Astrocyte (in vitro differentiated cells and primary cell): ENCODE measurements at places on chromosomes 4 and X. TPM values are rescaled to one million over a fixed set of nuclear protein-coding genes. Genes with fewer than 3 reads are reported as not detected.

DNA sequence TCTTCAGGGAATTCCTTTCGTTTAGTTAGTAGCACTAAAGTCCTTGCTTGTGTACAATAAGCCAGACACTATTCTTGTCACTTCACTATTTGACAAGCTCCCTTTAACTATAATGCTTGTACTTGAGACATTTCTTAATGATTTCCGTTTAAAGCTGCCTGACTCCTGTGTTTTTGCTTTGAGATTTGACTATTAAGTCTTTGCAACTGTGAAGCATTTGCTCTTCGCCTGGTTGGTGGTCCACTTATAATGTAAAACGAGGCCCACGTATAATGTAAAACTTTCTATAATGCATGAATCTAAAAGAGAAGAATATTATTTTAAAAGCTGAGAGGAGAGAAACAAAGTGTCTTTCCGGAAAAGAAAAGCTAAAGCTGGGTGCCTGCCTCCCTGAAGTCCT is 204.1 kb upstream of the FAM47C start:
- H3K4me3 ChIP-seq: no peak overlapping the region
- no peak overlapping the region for H3K27ac ChIP-seq
- no peaks in the 10 kb centered on the region for H3K27me3 ChIP-seq
- H3K36me3 ChIP-seq: no peaks in the 10 kb centered on the region

- no peak overlapping the region for H3K27ac ChIP-seq
- no peak overlapping the region for H3K4me3 ChIP-seq
- H3K27me3 ChIP-seq: no peaks in the 10 kb centered on the region
- H3K4me1 ChIP-seq: peaks cover 3% of the 10 kb centered on the region
These were observed 26.3 kb downstream of the TBCK start for GRCh38 chr4:106289737-106290136.

- no peaks in the 10 kb centered on the region for H3K4me1 ChIP-seq
- no peak for DNase-seq
- H3K4me3 ChIP-seq: no peak overlapping the region
- H3K27ac ChIP-seq: no peak overlapping the region
These were observed 17.9 kb upstream of the NSUN7 start for GRCh38 chr4:40731792-40732245.

DNA sequence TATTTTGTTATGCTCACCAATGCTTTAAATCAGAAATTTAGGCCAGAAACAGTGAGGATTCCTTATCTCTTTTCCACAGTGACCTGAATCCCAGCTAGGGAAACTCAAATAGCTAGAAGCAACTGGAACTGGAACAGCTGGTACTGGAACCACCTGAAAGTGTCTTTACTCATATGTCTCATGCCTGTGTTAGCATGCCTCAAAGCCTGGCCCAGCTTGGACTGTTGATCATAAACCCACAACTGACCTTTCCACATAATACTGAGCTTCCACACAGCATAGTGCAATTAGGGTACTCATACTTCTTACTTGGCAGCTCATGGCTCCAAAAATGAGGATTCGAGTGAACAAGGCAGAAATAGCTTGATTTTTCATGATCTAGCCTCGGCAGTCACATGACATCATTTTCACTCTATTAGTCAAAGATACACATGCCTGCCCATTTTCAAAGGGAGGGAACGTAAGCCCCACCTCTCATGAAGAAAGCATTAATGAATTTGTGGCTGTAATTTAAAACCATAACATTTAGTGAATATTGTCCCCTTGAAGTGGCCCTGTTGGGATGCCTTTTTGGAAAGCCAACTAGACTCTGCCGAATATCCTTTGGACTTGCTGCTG is 80.8 kb upstream of the ACSL1 start:
- no peaks in the 10 kb centered on the region for H3K4me1 ChIP-seq
- no peak overlapping the region for H3K27ac ChIP-seq
- no peaks in the 10 kb centered on the region for H3K36me3 ChIP-seq
- H3K4me3 ChIP-seq: no peak overlapping the region
- DNase-seq: no peak

DNA sequence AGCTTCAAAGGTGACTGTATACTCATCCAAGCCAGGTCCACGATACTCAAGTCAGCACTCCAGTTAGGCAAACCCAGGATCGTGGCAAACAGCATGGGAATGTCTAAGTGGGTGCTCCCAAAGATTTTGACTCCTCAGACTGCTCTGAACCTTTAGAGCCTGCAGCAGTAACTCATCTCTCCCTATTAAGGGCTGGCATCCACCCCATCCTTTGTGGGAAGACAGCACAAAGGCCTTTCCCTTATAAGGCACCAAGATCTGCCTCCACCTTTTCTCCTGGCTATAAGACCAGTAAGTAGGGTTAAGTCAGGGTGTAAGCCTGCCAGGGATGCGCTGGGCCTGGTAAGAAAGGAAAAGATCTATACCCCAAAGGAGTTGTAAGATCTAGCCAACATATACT is 23.6 kb upstream of the SLC25A43 start:
- H3K4me1 ChIP-seq: peaks cover 5% of the 10 kb centered on the region
- H3K27me3 ChIP-seq: no peaks in the 10 kb centered on the region
- H3K27ac ChIP-seq: no peak overlapping the region
- no peak overlapping the region for H3K4me3 ChIP-seq

DNA sequence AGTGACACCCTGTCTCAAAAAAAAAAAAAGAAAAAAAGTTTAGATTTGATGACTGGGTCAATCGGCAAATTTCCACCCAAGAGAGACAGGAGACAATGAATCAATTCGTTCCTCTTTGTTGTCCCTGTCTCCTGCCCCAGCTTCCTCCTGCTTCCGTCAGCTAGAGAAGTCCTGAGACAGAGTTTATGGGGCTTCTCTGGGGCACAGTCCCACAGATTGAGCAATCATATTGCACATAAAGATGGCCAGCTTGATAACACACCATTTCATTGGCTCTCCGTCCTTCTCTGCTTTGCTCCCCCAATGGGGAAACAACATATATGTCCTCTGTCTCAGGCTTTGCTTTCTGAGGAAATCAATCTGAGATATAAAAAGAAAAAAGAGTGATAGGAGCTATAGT is 78.4 kb upstream of the FUNDC1 start:
- H3K27me3 ChIP-seq: no peaks in the 10 kb centered on the region
- DNase-seq: no peak
- no peaks in the 10 kb centered on the region for H3K4me1 ChIP-seq
- H3K36me3 ChIP-seq: no peaks in the 10 kb centered on the region
- no peak overlapping the region for H3K4me3 ChIP-seq

DNA sequence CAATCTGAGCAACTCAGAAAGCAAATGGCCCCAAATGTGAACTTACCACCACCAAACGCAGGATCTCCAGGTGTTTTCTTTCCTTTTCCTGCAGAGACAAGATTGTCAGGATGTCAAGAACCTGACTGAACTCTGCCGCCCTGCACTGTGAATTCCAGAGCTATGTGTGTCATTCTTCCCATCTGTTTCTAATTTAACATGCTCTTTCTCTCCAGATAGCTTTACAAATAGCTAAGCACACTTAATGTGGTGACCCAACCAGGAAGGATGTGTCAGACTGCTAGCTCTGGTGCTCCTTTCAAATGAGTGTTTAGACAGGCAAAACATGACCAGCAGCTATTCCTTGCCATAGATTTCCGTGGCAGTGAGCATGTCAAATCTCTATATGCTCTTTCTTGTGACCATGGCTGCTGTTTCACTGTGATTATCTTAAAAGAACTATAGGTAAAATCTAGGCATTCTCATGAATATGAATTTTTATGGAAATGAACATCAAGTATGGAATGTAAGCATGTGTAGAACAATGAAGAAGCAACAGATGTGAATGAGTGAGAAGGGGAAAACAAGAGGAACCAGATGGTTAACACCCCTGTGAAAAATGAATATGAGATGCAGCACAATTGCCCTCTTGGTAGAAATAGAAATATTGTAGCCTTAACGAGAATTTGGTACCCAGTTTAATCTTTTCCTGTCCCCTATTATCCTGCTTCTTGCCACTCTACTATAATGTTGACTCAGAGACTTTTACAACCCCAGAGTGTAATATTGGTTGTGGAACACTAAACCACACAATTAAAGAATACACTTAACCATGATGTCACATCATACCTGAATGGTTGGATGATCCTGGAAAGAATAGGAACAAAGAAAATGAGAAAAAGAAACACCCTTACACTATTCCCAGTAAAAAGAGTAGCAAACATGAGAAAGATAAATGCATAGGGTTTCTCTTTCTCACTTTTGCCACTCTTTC is 247.8 kb upstream of the DKK2 start:
- peak overlapping the region; percentile 25 for H3K4me3 ChIP-seq
- peaks cover 22% of the 10 kb centered on the region for H3K4me1 ChIP-seq
- peak; percentile 97 for DNase-seq
- no peaks in the 10 kb centered on the region for H3K36me3 ChIP-seq
- H3K27me3 ChIP-seq: no peaks in the 10 kb centered on the region
- H3K27ac ChIP-seq: peak overlapping the region; percentile 67

GRCh38 chr4:110869114-110869513 is 246.2 kb upstream of the PITX2 start:
- peak overlapping the region; percentile 41 for H3K27ac ChIP-seq
- H3K4me3 ChIP-seq: no peak overlapping the region
- H3K4me1 ChIP-seq: peaks cover 25% of the 10 kb centered on the region
- peak; percentile 86 for DNase-seq
- H3K36me3 ChIP-seq: no peaks in the 10 kb centered on the region

DNA sequence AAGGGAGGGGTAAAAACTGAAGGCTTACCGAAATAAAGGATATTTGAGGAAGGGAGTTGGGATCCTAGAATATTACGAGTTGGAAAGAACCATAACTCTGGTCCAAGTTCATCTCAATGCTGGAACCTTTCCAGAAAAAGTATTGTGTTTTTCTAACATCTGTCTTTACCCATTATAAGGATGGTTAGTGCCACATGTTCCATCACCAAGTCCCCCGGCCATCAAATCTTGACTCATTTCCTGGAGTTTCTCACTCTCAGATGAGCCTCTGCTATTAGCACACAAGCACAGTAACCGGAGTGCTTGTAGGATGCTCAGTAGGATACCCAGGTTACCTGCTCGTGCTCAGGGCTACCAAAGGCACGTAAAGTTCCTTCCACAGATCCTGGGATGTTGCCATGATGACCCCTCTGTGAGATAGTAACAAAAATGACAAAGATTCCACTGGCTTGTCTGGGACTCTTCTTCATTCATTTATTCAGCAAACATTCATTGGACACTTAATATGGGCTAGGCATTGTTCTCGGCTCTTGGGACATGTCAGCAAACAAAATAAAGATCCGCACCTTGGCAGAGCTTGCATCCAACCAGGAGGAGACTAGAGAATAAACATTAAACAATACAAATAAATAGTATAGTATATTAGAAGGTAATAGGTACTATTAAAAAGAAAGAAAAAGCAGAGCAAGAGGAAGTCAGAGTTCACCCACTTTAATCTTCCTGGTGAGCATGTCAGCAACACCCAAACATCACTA is 36.3 kb downstream of the PKD2 start:
- no peak overlapping the region for H3K27ac ChIP-seq
- no peaks in the 10 kb centered on the region for H3K27me3 ChIP-seq
- no peak for DNase-seq
- peaks cover 71% of the 10 kb centered on the region for H3K36me3 ChIP-seq

DNA sequence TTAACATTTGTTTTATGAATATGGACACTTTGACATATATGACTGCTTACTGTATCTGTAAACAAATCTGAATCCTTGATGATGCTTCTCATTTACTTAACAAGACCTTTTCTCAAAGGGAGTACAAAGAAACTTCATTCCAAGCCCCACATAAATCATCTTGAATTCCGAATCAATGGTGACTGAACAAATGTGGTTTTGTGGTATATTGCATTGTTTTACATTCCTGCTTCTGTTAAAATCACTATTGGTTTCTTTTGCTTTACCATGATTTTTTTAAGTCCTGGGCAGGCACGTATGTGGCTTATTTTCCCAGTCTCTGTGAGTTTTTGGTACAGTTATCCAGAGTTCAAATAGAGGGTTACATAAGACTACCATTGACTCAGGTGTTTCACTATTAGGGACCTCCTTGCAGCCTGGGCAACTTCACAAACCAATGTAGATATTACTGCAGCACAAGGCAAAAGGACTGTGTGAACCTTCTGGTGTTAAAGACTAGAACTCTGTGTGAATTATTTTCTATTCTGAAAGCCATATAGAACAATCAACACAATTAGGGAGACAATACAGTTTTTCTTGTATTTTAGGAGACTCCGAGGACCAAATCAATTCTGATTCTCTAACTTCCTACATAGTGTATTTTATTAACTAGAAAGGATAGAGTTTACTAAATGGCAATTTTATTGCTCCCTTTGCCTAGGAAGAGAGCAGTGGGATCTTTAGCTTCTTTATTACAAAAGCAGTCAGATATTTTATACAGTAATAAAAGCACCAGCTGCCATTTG is 196.4 kb downstream of the GALNTL6 start:
- H3K27ac ChIP-seq: no peak overlapping the region
- H3K4me1 ChIP-seq: no peaks in the 10 kb centered on the region
- H3K27me3 ChIP-seq: no peaks in the 10 kb centered on the region
- H3K4me3 ChIP-seq: no peak overlapping the region
- H3K36me3 ChIP-seq: no peaks in the 10 kb centered on the region

DNA sequence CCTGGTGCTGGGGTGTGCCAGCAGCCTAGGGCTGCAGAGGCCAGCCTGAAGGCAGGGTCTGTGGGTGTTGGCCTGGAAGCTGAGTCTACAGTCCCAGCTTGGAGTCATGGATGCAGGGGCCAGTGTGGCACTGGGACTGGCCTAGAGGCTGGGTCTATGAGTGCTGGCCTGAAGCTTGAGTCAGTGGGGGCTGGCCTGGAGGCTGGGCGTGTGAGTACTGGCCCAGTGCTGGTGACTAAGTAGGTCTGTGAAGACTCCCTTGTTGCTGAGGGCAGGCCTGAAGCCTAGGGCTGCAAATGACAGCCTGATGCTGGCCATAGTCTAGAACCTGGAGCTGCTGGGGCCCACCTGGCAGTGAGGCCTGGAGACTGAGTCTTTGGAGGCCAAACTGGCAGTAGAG is 31.3 kb upstream of the ALG13 start:
- H3K36me3 ChIP-seq: no peaks in the 10 kb centered on the region
- no peaks in the 10 kb centered on the region for H3K27me3 ChIP-seq
- no peak overlapping the region for H3K27ac ChIP-seq
- DNase-seq: no peak

- H3K4me3 ChIP-seq: no peak overlapping the region
- DNase-seq: no peak
- H3K27ac ChIP-seq: no peak overlapping the region
- H3K4me1 ChIP-seq: no peaks in the 10 kb centered on the region
- no peaks in the 10 kb centered on the region for H3K36me3 ChIP-seq
These were observed 110.8 kb upstream of the DGKK start for GRCh38 chrX:50581405-50581804.

GRCh38 chr4:37816006-37816405 is 10.5 kb upstream of the PGM2 start:
- no peak for DNase-seq
- H3K27ac ChIP-seq: no peak overlapping the region
- H3K36me3 ChIP-seq: no peaks in the 10 kb centered on the region
- no peaks in the 10 kb centered on the region for H3K27me3 ChIP-seq
- no peaks in the 10 kb centered on the region for H3K4me1 ChIP-seq
- H3K4me3 ChIP-seq: no peak overlapping the region

- peak; percentile 8 for DNase-seq
- H3K36me3 ChIP-seq: no peaks in the 10 kb centered on the region
- H3K27me3 ChIP-seq: no peaks in the 10 kb centered on the region
- no peak overlapping the region for H3K4me3 ChIP-seq
- H3K4me1 ChIP-seq: no peaks in the 10 kb centered on the region
These were observed 81.7 kb upstream of the GIMD1 start for GRCh38 chr4:106450249-106450648.

STK32B gene
- total RNA-seq: 2.1 and 2.9 TPM in 2 replicates

NPY1R gene
- total RNA-seq: 1.1 TPM in 2 replicates

RPA4 gene
- 0.48 and 0.82 TPM in 2 replicates for total RNA-seq

PPP1R2C gene
- not detected in 2 replicates for total RNA-seq

TEX13B gene
- total RNA-seq: not detected in 2 replicates
